LoVo (cell line): ENCODE measurements at places on chromosomes 1 and 21.

- no peak for DNase-seq
Observed at GRCh38 chr1:42017259-42017658, 98.5 kb upstream of the HIVEP3 start.

DNA sequence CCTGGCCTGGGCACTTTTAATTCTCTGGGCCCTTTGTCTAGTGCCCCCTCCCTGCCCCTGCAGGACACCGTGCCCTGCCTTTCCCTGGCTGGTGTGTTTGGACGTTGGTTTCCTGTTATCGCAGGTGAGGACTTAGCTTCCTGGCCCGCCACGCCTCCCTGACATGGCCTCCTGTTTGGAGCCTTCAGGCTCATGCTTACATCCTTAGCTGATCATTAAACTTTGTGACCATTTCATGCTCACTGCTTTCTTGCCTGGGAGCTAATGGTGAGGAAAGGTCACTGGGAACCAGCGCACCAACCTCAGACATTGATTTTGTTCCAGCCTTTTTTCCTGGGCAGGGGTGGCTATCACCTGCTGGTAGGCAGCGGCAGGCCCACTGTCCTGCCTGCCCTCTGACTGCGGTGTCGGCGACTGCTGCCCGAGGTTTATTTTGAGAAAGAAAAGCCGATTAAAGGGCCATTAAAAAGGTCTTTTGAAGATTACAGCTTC is 3.7 kb downstream of the PFKL start:
- no peak for DNase-seq

GRCh38 chr1:171379846-171380245 is 65.9 kb downstream of the FMO4 start:
- DNase-seq: no peak

- DNase-seq: no peak
Observed at GRCh38 chr1:197394831-197395608, 127.0 kb downstream of the CRB1 start.
